ENCODE measurements at places on chromosomes 1 and 21. TPM values are rescaled to one million over a fixed set of nuclear protein-coding genes. Genes with fewer than 3 reads are reported as not detected.
A peak's percentile ranks its signal among the peaks of the same experiment; 100 is the strongest.

DNA sequence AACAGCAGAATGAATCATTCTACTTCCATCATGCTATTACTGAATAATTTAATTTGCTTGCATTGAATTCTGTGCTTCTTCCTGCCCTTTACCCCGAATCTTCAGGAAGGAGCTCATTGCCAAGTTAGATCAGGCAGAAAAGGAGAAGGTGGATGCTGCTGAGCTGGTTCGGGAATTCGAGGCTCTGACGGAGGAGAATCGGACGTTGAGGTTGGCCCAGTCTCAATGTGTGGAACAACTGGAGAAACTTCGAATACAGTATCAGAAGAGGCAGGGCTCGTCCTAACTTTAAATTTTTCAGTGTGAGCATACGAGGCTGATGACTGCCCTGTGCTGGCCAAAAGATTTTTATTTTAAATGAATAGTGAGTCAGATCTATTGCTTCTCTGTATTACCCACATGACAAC, 44.2 kb downstream of the MAP3K7CL start:
- DNase-seq, result no peak

GRCh38 chr1:64975740-64976139, 9.4 kb upstream of the JAK1 start:
- no peak for DNase-seq

DNA sequence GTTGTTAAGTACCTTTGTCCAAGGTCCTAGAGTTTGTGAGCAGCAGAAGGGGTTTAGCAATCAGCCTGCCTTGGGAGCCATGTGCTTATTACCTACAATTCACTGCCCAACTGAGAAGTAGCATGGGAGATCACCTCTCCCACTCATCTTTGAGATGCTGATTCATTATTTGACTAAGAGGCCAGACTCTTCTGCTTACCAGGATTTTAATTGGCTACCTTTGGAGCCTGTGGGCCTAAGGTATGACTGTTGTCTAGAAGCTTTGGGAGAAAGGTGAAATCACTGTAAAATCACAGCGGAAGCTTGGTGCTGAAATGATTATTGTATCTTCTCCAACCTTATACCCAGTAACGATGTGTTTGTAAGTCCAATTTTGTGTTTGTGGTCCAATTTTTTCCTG, 213.4 kb downstream of the ST6GALNAC3 start:
- DNase-seq, result no peak

SUSD4 gene
- 0.58 TPM for total RNA-seq

- no peak for DNase-seq
Observed at GRCh38 chr1:235017719-235018118, 110.9 kb downstream of the TOMM20 start.

RIMKLA gene
- total RNA-seq, result 1.9 TPM

CFHR5 gene
- not detected for total RNA-seq

NGF gene
- total RNA-seq, result not detected

SH3BGR gene
- 4.0 TPM for total RNA-seq

DNA sequence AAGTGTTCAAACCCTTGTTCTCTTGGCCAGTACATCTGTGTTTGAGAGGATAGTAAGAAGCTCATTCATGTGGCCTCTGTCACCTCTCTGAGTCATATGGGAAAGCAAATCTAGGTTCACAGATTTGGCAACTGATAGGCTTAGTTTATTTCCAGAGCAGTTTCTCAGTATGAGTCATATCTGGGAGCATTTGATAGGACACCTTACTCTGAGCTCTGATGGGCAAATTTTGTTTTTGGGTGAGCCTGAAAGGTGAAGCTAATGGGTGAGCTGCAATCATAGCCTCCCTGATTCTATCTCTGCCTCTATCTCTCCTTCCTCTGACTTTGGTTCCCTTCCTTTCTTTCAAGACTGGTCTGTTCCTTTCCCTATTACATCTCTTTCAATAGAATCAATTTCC, 134.4 kb downstream of the S1PR1 start:
- peak; percentile 15 for DNase-seq

DIRAS3 gene
- 0.72 TPM for total RNA-seq

CD84 gene
- total RNA-seq, result 10.2 TPM

DNA sequence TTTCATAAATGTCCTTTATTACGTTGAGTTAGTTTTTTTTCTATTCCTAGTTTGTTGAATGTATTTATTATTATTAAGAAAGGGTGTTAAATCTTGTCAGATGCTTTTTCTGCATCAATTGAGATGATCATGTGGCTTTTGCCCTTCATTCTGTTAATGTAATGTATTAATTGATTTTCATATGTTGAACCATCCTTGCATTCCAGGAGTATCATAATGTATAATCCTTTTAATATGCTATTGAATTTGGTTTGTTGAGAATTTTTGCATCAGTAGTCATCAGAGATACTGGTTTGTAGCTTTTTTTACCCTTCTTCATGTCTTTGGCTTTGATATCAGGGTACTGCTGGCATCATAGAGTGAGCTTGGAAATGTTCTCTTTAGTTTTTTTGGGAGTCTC, 100.0 kb downstream of the POFUT2 start:
- no peak for DNase-seq

All from activated T-cell treated with anti-CD3 and anti-CD28 coated beads, Interleukin-2, amount 50 U/mL, for 72 hours (primary cell).